ENCODE measurements at places on chromosomes 11 and 22.

DNA sequence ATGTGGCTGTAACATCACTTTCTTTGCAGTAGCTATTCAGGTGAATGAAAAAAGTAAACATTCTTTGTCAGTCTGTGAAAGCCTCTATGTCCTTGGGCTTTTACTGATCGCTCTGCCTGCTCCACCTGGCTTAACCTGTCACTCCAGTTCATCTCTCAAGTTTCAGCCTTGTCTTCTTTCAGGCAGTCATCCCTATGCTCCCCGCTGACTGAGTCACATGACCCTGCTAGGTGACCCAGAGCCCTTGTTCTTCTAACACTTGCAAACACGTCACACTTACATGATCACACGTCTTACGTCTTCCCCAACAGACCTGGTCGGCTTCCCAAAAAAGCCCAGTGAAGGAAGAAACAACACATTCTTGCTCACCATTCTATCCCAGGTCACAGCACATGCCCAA, 499.3 kb upstream of the TENM4 start:
- DNase-seq: no peak

DNA sequence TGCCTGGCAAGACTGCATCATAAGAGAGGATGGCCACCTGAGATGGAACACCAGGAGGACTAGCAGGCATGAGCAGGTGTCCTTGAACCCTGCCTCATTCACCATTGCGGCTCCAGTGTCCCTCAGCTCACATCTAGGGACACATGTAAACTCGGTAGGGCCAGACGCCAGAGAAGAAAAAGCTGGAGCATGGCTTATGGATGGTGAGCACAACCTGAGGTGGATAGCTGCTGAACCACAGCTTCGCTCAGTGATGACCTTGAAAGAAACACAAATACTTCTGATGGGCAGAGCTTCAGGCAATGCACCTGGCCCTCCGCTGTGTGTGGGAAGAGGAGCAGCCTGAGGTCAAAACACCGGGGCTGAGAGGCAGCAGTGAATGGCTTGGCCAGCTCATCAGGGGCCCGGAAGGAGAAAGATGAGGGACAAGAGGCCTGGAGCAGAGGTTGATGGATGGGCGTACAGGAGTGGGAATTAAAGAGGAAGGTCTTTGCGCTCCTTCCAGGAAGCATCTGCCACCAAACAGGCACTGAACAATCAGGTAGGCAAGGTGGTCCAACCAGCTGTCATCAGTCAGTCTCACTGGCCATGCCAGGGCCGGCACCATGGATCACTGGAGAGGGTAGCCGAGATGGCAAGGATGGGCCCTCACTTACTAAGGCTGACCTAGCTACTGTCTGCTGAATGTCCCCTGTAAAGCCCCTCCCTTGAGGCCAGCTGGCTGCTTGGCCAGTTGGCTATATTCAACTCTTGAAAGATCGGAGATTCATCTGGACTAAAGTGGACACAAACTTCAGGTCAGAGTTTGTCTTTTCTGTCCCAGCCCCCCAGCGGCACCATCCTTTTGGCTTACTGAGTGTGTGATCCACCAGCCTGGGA, 89.7 kb downstream of the MYEOV start:
- DNase-seq: no peak

DNA sequence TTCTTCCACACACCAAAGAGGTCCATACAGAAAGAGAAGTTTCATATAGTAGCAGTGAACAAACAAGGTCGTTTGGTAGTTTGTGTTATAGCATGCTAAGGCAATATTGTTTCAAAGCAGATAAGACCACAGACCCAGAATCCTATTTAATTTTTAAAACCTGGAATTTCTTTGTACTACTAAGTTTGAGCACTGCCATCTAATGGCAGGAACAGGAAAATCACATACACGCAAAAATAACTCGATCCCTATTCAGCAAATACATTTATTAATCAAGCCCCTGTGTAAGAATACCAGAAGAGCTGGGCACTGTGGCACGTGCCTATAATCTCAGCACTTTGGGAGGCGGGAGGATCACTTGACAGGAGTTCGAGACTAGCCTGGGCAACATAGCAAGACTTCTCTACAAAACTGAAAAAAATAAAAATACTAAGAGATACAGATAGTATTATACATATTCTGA, 2.9 kb upstream of the BTBD10 start:
- peak; percentile 45 for DNase-seq

DNA sequence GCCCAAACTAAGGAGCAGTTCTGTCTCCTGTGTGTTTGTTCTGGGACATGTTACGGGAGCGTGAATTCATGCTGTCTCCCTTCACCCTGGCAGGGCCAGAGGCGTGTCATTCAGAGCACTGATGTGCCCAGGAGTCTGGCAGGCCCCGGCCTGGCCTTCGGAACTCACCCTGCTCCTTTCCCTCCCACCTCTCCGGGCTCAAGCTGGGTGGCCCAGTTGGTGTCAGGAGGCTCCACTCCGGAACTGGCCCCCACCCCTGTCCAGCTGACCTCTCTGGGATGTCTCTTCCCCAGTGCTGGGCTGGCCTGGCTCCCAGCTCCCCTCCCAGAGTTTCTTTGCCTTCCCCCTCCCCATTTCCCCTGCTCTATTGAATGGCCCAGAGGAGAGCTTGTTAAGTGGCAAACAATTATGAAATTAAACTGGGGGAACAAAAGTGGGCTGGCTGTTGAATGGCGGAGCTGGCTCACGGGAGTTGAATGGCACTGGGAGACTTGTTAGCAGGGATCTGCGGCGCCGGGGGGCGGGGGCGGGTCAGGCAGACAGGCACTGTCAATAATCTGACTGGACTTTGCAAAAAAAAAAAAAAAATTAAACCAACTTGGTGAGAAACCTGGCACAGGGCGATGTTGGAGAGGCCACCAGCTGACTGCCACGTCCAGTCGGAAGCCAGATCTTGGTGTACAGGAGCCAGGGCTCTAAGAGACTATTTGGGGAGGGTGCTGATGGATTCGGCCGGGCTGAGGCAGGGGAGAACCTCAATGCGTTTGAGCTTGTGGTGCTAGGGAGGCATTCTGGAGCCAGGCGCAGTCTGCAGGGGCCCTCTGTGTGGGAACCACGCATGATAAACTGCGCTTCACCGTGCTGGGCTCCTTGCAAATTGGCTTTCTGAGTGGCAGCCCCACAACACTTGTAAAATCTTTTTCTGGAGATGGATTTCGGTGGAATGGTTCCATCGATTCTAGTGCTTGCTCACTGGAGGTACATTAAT, 1.3 kb downstream of the MPPED1 start:
- DNase-seq: no peak

DNA sequence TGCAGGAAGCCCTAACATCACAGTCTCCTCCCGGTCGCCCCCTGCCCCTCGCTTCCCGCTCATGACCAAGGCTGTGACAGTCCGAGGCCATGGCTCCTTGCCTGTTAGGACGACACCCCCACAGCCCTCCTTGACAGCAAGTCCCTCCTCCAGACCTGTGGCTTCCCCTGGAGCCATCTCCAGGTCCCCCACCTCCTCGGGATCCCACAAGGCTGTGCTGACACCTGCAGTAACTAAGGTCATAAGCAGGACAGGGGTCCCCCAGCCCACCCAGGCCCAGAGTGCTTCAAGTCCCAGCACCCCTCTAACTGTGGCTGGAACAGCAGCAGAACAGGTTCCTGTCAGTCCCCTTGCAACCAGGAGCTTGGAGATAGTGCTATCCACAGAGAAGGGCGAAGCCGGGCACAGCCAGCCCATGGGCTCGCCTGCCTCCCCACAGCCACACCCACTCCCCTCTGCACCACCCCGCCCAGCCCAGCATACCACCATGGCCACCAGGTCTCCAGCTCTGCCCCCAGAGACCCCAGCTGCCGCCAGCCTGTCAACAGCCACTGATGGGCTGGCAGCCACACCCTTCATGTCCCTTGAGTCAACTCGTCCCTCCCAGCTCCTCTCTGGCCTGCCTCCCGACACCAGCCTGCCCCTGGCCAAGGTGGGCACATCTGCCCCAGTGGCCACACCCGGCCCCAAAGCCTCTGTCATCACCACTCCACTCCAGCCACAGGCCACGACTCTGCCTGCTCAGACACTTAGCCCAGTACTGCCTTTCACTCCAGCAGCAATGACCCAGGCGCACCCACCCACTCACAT, 63.2 kb downstream of the OTOG start:
- DNase-seq: no peak

DNA sequence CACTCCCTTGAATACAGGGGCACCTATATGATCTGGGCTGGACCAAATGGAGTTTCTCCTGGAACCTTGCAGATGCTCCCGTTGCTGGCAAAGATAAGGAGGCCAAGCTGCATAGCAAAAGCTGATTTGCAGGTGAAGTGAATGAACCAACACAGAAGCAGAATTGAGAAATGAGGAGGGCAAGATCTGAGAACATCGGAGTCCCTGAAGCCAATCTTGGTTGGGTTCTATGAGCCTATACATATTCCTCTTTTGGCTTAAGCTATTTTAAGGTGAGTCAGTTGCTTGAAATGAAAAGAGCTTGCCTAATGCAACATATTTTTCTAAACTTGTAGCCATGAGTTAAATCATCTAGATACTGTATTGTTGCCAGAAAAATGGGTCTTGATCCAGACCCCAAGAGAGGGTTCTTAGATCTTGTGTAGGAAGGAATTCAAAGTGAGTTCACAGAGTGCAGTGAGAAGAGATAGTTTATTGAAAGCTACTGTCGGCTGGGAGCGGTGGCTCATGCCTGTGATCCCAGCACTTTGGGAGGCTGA, 23.5 kb downstream of the WEE1 start:
- no peak for DNase-seq

DNA sequence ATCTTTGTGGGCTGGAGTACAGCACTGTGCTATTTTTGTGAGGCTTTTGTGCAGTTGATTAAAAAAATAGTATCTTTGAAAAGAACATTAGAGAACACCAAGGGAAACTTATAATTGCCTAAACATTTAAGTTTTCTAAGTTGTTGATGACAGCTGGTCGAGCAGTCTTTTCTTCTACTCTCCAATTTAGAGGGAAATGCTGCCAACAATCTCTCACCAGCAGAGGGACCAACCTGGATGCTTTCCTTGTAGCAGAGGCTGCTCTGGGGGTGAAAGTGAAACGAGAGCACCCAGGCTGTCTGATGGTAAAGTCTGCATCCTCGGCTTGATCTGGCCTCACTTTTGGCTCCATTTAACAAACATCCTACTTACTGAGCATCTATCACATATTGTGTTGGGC, 1286.5 kb upstream of the TENM4 start:
- DNase-seq: no peak

DNA sequence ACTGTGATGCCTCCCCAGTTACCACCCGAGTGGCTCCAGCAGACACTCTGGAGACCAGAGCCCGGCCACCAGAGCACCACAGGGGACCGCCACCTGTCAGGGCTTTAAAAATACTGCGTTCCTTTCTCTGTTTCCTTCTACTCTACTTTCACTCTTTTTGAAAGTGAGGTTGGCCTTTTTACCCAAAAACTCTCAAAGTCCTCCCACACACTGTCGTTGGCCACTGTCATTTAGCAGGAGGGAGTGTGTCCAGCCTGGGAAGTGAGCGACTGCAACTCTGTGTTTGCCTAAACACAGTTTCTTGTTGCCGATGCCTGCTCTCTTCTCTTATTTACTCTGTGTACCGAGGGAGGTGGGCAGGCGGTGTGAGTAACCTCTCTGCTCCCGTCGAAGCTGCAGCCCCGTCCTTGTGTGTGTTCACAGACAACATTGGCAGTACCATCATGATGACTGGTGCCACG, 90.8 kb upstream of the CLDN5 start:
- no peak for DNase-seq

DNA sequence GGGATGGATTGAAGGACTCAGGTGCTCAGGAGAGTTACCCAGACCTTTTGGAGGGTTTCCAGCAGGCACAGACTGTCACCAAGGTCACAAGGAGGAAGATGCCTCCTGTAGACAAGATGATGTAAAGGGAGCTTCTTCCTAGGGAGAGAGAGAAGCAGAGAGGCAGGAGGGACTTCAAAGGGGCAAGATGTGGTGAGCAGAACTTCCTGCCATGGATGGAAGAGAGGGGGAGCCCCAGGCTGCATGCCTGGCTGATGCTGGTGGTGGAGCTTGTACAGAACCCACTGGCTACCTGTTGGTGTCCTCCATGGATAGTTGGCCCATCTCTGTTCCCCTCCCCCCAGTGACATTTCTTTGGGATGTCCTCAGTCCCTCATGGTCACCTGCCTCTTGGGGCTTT, 4.2 kb downstream of the HEPN1 start:
- no peak for DNase-seq

GRCh38 chr11:76785513-76785912, 2.4 kb downstream of the TSKU start:
- DNase-seq: no peak

DNA sequence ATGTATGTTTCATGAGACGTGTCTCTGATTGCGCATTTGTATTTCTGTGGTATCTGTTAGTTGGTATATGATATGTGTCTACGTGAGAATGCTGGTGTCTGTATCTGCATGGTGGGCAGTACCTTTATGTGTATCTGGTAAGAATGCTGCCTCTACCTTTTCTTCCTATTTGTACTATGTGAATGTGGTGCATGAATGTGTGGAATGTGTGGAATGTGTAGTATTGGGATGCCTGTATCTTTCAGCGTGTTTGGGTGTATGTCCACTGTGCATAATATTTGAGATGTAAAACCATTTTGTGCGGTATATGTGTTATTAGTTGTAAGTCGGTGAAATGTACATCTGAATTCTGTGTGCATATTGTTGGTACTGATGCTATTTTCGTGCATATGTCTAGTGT, 2.3 kb upstream of the OR51E1 start:
- DNase-seq: no peak

- DNase-seq: no peak
These were observed 115.8 kb downstream of the CSNK2A3 start for GRCh38 chr11:11237070-11237832.

DNA sequence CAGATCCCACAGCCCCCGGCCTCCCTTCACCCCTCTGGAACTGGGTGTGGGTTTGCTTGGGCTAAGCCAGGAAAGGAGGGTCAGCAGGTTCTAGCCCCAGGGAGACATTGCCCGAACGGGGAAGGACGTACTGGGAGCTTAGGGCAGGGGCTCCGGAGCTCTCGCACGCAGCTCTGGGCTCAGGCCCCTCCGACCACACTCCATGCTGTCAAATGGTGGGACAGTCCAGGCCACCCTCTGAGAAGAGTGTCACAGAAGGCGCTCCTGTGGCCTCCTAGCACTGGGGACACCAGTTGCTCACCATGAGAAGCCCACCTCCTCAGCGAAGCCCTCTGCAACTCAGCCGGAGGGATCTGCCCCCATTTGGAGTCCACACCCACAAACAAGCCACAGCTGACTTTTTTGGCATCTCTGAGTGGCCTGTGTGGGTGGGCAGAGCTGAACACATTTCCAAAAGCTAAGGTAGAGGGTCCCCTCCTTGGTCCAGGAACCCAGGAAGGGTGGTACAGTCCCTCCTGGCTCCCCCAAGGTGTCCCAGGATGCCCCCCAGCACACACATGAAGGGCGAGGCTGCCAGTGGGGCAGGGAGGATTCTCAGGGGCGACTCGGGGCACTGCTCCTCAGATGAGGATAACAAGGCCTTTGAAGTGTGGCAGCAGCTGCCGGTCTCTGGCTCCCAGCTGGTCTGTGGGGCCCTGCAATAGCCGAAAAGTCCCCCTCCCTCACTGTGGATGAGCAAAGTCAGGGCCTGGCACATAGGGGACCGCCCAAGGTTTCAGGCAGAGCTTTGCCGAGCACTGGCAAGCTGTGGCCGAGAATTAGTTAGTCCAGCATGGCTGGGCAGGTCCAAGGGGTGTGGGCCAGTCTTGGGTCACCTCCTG, 13.0 kb upstream of the TEF start:
- no peak for DNase-seq

- DNase-seq: no peak
These were observed 51.8 kb downstream of the ARFGAP3 start for GRCh38 chr22:42805016-42805997.

- DNase-seq: peak; percentile 59
These were observed 25.4 kb upstream of the SMTN start for GRCh38 chr22:31055635-31056159.

All from HTR-8/SVneo (cell line).